ENCODE measurements at places on chromosomes 13 and 19.
A peak's percentile ranks its signal among the peaks of the same experiment; 100 is the strongest.

DNA sequence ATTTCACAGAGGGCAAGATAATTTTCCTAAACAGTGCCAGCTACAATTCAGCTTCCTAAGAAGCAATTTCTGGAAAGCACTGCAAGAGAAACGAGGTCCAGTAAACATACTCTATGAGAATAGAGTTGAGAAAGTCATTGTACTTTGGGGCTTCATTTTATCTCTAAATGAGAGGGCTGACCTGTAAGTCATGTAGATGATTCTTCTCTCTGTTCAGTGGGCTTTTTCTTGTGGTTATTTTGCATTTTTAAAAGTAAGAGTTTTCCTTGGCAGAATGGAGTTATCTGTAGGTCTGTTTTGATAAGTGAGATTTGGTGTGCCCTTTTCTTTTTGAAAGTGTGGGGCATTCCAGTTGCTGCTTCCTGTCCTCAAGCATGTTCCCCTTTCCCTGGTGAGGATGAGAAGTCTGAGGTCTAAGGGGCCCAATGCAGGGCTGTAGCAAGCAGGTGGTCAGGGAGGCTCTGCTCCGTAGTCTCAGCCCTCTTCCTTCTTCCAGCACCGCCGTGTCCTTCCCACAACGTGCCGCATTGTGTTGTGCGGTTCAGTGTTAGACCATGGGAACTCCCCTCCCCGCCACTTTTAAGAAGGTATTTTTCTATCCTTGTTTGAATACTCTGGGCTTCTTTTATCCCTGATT is 86.3 kb downstream of the ARHGEF7 start:
- H3K27ac ChIP-seq, result peak overlapping the region; percentile 88
- peaks cover 92% of the 10 kb centered on the region for H3K4me1 ChIP-seq
- peaks cover 73% of the 10 kb centered on the region for H3K36me3 ChIP-seq
- H3K27me3 ChIP-seq, result no peaks in the 10 kb centered on the region
- H3K4me3 ChIP-seq, result peak overlapping the region; percentile 63

DNA sequence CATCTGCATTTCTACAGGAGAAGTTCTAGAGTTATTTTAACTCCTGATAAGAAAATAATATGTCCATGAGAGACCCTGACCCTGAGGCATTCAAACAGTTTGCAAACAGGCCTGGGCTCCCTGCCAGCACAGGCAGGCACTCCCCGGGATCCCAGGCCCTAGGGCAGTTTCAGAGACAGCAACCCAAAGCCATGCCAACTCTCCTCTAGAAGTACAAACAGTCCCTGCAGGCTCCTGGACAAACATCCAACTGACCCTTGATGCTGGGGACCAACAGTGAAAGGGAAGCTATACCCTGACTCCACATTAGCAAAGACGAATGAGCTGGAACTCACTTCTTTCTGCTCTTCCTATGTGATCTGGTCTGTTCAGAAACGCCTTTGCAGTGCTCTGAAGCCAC is 44.8 kb downstream of the CCDC70 start:
- H3K36me3 ChIP-seq, result no peaks in the 10 kb centered on the region
- DNase-seq, result no peak
- peaks cover 9% of the 10 kb centered on the region for H3K4me1 ChIP-seq
- peaks cover 4% of the 10 kb centered on the region for H3K27me3 ChIP-seq

DNA sequence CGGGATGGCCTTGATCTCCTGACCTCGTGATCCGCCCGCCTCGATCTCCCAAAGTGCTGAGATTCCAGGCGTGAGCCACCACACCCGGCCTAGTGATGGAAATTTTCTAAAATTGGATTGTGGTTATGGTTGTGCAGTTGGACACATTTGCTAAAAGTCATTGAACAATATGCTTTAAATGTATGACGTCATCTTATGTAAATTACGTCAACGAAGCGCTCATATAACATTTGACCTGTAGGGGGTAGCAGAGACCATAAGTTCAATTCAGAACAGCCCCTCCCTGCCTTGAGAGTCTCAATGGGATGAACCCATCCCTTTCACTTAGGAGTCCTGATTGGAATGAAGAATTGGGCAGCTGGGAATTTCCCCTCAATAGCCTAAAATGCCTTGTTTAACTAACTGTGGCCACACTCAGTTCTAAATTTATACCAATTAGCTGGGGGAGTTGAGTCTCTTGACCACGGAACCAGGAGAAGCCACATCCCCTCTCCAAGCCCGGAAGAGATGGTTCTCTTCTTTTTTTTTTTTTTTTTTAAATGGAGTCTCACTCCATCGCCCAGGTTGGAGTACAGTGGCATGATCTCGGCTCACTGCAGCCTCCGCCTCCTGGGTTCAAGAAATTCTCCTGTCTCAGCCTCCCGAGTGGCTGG is 15.2 kb upstream of the TLE6 start:
- peaks cover 20% of the 10 kb centered on the region for H3K4me1 ChIP-seq
- H3K27ac ChIP-seq, result peak overlapping the region; percentile 62
- no peak overlapping the region for H3K4me3 ChIP-seq
- H3K27me3 ChIP-seq, result no peaks in the 10 kb centered on the region
- DNase-seq, result peak; percentile 48

GRCh38 chr19:12730064-12730463 is 4.4 kb downstream of the TRIR start:
- H3K27ac ChIP-seq, result peak overlapping the region; percentile 88
- H3K4me1 ChIP-seq, result peaks cover 68% of the 10 kb centered on the region
- DNase-seq, result no peak
- H3K27me3 ChIP-seq, result no peaks in the 10 kb centered on the region
- H3K36me3 ChIP-seq, result peaks cover 49% of the 10 kb centered on the region

DNA sequence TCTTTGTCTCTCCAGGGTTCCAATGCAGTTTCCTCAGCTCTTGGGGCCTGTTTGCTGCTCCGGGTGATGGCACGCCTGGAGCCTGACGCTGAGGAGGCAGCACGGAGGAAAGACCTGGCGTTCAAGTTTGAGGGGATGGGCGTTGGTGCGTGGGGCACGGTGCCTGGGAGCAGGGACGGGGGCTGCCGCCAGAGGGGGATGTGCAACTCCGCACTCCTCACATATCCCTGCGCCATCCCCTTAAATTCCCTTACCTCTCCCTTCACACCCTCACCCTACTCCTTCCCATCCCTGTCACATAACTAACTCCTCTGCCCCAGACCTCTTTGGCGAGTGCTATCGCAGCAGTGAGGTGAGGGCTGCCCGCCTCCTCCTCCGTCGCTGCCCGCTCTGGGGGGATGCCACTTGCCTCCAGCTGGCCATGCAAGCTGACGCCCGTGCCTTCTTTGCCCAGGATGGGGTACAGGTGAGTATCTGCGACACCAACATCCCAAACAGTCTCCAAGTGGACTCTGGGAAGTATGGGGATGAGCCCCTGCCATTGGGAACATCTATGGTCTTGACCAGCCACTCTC is 31.1 kb downstream of the TRPM4 start:
- DNase-seq, result no peak
- H3K36me3 ChIP-seq, result peaks cover 4% of the 10 kb centered on the region
- no peak overlapping the region for H3K4me3 ChIP-seq
- no peak overlapping the region for H3K27ac ChIP-seq
- H3K4me1 ChIP-seq, result peaks cover 10% of the 10 kb centered on the region

DNA sequence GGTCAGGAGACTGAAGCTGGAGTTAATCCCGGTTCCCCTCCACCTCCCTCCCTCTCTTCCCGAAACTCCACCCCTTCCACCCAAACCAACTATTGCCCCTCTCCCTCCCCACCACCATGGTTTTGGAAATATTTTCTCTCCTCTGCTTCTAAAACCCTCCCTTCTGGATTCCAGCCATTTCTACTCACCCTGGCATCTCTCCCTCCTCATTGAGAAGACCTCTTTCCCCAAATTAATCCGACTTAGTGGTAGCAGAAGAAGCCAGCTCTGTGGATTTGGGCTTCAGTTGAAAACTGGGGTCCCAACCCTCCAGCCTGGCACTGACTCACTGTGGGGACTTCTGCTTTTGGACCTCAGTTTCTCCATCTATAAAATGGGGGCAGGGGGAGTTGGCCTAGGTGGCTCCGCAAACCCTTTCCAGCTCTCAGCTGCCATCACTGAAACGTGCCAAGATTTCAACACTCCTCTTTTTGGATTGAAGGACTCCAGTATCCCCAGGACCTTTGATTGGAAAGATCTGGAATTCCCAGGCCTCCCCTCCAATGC is 1.6 kb downstream of the GPR4 start:
- H3K4me3 ChIP-seq, result no peak overlapping the region
- H3K27me3 ChIP-seq, result peaks cover 76% of the 10 kb centered on the region
- H3K4me1 ChIP-seq, result peaks cover 36% of the 10 kb centered on the region
- no peak for DNase-seq
- peaks cover 3% of the 10 kb centered on the region for H3K36me3 ChIP-seq

GRCh38 chr19:3783660-3784584 is 2.3 kb downstream of the MATK start:
- no peak for DNase-seq
- H3K27me3 ChIP-seq, result no peaks in the 10 kb centered on the region
- H3K4me3 ChIP-seq, result peak overlapping the region; percentile 71
- peaks cover 13% of the 10 kb centered on the region for H3K4me1 ChIP-seq
- H3K27ac ChIP-seq, result no peak overlapping the region

DNA sequence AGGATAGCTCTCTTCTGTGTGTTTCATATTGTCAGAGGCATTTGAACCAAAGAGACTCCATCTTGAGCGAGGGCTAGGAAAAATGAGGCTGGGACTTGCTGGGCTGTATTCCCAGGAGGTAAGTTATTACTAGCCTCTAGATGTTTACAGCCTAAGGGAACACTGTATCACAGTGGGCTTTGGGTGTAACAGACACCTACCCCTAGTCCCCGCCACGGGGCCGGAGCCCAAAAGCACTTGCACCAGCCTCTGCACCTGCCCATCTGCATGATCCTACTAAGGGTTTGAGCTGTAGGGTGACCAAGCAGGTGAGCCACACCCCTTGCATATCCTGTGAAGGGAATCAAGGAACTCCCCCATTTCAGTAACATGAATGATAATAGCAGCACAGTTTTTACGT is 1972.2 kb downstream of the OLFM4 start:
- H3K4me3 ChIP-seq, result no peak overlapping the region
- no peak for DNase-seq
- H3K27ac ChIP-seq, result no peak overlapping the region
- H3K27me3 ChIP-seq, result no peaks in the 10 kb centered on the region

DNA sequence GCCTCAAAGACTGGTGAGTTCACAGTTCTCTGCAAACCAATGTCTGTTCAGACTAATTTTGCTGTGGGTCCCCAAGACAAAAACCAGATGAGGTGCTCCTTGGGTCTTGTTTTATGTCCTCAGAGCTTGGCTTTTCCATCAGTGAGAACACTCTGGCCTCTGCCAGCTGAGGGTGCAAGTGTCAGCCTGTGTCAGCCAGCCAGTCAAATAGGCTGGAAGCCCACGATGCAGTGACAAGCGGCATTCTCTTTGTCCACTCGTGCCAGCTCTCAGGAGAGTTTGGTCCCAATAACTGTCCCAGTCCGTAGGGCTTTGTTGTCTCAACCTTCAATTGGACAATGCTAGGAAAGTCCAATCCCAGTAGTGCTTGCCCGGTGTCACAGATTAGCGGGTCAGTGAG is 9.4 kb upstream of the AKT2 start:
- no peaks in the 10 kb centered on the region for H3K4me1 ChIP-seq
- H3K4me3 ChIP-seq, result no peak overlapping the region
- no peak for DNase-seq
- no peak overlapping the region for H3K27ac ChIP-seq
- H3K36me3 ChIP-seq, result peaks cover 3% of the 10 kb centered on the region
- no peaks in the 10 kb centered on the region for H3K27me3 ChIP-seq

- no peaks in the 10 kb centered on the region for H3K4me1 ChIP-seq
- no peak overlapping the region for H3K4me3 ChIP-seq
- H3K36me3 ChIP-seq, result no peaks in the 10 kb centered on the region
- H3K27me3 ChIP-seq, result no peaks in the 10 kb centered on the region
- no peak for DNase-seq
- no peak overlapping the region for H3K27ac ChIP-seq
Observed at GRCh38 chr13:66077132-66077689, 1152.9 kb downstream of the PCDH9 start.

DNA sequence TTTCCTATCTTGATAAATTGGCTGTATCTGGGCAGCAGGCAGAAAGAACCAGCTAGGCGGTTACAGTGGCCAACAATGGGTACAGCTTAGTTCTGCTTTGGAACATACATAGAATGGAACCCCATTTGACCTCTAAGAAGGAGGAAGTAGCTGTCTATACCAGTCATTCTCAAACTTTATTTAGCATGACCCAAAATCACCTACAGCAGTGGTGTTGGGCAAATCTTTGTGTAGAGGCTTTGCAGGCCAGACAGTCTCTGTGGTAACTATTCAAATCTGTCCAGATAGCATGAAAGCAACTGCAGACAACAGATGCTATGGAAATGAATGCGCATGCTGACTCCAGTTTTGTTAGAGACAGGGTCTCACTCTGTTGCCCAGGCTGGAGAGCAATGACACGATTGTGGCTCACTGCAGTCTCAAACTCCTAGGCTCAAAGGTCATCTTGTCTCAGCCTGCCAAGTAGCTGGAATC is 12.0 kb upstream of the KCNC3 start:
- H3K36me3 ChIP-seq, result peaks cover 71% of the 10 kb centered on the region
- H3K27ac ChIP-seq, result peak overlapping the region; percentile 94
- peaks cover 43% of the 10 kb centered on the region for H3K4me1 ChIP-seq
- peak; percentile 81 for DNase-seq

DNA sequence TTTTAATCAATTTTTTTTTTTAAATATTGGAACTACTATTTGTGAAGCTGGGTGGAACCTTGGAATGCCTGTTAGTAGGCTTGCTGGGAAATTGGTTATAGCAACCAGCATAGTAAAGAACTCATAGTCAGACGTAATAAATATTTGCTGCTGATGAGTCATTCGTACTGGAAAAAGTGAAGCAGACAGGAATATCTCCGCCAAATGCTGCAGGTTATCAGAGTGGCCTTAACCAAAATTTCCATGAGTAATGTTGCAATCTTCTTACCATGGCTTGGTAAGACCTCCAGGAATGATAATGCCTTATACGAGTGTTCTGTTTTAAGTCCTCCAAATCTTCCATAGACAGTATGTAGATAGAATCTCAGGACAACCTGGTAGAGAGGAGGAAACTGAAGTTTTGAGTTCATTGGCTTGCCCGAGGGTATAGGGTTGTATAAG is 34.2 kb downstream of the MBNL2 start:
- H3K36me3 ChIP-seq, result peaks cover 15% of the 10 kb centered on the region
- H3K4me1 ChIP-seq, result peaks cover 43% of the 10 kb centered on the region
- DNase-seq, result no peak

GRCh38 chr13:29858667-29859066 is 8.2 kb upstream of the UBL3 start:
- no peaks in the 10 kb centered on the region for H3K36me3 ChIP-seq
- no peak overlapping the region for H3K4me3 ChIP-seq
- H3K27me3 ChIP-seq, result peaks cover 16% of the 10 kb centered on the region
- peaks cover 6% of the 10 kb centered on the region for H3K4me1 ChIP-seq
- no peak for DNase-seq
- H3K27ac ChIP-seq, result no peak overlapping the region

Data from stimulated activated naive B cell treated with anti-CD40 and anti-IgM and Interleukin-4, amounts not matched to agents 10 μg/mL and 1 μg/mL and 100 μg/mL, for 72 hours (primary cell).